ENCODE measurements at places on chromosomes 1 and 21.

- no peak for DNase-seq
These were observed 2.3 kb downstream of the TNNI1 start for GRCh38 chr1:201419256-201419655.

- DNase-seq: no peak
These were observed 188.5 kb downstream of the TM2D1 start for GRCh38 chr1:61536174-61537108.

GRCh38 chr1:69567652-69568420 lies at the start of gene LRRC7:
Gene LRRC7, plus strand, starts transcription at chr1:69567922. Its CDS starts 718 bp downstream, at chr1:69568640.
- DNase-seq: no peak

- DNase-seq: no peak
These were observed 738 bp upstream of the TRIM11 start for GRCh38 chr1:228407106-228408040.

- DNase-seq: no peak
These were observed 165.1 kb downstream of the DAB1 start for GRCh38 chr1:57258557-57259325.

DNA sequence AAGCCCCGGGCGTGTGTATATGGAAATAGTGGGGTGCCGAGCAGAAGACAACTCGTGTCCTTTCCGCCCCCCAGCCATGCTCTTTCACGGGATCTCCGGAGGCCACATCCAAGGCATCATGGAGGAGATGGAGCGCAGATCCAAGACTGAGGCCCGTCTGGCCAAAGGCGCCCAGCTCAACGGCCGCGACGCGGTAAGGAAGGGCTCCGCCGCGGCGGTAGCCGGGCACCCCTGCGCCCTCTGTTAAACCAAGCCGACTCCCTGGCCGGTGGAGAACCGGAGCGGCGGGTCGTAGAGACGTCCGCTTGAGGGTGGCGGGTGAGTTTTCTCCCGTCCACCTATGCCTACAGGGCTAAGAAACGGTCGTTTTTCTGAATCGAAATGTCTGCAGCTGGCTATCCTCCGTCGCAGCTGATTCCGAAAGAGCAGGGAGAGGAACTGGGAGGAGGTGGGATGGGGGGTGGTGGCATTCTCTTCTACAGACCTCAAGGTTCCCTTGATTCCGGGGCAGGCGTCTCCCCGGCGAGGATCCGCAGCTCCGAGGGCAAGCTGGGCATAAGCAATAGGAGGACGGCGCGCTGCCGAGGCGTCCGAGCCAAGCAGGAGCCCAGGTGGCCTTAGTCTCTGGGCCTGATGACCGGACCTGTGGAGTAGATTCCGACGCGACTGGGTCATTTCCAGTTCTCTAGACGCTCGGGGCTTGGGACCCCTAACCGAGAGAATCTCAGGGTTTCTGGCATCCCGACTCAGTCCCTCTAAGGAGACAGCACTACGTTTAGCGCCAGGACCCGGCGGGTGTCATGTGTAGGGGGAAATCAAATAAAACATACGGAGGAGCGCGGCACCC lies 856 bp downstream of the LHX9 start:
- no peak for DNase-seq

DNA sequence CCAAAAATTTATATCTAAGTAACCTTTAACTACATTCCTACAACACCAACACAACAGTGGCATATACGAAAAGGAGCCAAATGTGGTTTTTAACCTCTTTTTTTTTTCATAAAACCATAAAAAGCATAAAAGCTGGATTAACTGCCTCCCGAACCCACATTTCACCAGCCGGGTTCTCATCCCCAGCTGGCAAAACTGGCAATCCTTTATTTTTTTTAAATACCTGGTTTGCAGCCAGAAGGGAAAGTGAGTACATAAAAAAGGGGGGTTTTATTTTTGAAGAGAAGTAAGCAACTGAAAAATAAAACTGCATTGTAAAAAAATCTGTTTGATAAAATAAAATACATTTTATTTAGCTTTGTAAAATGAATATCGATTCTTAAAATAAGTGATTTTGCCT lies 295.4 kb downstream of the AKT3 start:
- DNase-seq: no peak

DNA sequence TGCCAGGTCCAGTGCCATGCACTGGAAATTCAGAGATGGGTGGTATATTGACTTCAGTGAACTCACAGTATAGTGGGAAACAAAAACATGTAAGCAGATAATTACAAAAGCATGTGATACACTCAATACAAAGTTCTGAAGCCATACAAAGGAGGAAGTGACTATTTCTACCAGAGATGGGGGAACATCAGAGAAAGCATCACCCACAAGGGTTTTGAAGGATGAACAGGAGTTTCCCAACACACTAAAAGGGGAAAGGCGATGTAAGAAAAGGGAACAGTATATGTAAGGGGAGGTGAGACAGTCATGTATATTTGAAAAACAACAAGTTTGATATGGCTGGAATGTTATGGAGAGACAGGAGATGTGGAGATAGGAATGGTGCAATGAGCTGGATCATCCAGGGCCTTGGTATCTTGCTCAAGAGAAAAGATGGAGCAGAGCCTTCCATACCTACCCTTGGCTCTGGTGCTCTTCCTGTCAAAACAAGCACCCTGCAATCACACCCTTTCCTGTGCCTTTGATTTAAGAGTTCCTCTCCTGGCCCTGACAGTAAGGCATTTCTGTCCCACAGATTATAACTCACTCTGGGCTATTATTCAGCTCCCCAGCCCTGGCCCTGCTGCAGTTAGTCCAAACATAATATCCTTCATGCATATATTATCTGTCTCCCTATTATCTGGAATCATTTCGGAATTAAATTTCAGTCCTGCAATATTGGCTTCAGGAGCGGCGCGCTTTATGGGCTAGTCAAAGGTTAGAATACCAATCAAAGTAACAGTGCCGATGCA lies 60.5 kb downstream of the DMAP1 start:
- DNase-seq: no peak

DNA sequence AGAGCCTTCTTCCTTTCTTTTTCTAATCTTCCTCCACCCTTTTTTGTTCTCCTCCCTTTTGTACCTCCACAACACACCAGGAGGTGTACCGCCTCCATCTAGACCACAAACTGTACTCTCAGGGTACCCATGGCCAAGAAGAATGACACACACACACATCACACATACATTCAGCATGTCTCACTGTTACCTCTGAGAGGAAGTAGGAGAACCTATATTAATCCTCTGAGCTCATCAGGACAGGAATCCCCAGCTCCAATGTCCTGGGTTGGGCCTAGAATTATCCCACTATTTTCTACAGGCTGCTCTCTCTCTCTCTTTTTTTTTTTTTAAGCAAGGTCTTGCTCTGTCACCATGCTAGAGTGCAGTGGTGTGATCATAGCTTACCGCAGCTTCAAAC lies 36.7 kb downstream of the ATP2B4 start:
- no peak for DNase-seq

DNA sequence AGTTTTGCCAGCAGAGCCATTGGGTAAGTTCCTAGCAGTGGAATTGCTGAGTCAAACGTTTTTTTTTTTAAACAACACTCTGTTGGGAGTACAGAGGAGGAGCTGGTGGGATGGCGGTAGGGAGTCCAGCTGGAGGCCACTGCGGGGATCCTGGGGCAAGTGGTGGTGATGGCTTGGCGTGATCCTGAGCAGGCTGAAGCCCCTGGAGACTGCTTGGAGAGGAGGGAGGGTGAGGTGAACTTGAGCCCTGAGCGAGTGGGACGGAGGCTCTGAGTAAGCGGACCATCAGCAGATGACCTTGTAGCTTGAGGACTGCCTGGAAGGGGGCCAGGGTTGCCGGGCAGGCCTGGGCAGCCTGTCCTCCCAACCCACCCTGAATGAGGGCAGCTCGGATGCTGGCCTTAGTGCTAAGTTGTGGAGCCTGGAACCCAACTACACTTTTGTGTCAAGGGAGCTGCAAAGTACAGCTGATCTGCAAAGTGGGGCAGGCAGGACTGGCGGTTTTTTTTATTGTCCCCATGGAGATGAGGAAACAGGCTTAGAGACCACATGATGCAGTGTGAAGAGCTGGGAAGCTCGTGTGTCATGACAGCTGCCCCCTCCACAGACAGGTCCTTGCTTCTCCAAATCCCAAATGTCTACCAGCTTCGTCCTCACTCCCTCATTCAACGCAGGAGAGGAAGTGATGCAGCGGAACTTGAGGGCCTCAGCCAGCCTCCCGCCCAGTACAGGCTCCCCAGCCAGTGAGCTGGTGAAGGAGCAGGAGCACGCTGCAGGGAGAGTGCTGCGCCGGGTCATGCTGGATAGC lies 20.2 kb downstream of the MRPL37 start:
- no peak for DNase-seq

- no peak for DNase-seq
These were observed 494 bp upstream of the PIP5K1A start for GRCh38 chr1:151197863-151198253.

- DNase-seq: no peak
These were observed 13.4 kb upstream of the PWP2 start for GRCh38 chr21:44093761-44094160.

DNA sequence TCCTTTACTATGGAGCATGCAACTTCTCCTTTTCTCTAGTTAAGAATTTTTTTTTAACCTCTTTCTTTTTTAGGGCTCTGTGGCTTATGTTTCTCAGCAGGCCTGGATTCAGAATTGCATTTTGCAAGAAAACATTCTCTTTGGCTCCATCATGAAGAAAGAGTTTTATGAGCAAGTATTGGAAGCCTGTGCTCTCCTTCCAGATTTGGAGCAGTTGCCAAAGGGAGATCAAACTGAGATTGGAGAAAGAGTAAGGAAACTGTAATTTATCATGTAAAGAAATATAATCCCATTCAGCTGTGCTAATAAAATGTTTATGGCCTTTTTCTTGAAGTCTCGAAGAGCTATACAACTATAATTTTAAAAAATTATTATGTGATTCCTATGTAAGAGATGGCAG lies 70.1 kb downstream of the HSPA13 start:
- no peak for DNase-seq

DNA sequence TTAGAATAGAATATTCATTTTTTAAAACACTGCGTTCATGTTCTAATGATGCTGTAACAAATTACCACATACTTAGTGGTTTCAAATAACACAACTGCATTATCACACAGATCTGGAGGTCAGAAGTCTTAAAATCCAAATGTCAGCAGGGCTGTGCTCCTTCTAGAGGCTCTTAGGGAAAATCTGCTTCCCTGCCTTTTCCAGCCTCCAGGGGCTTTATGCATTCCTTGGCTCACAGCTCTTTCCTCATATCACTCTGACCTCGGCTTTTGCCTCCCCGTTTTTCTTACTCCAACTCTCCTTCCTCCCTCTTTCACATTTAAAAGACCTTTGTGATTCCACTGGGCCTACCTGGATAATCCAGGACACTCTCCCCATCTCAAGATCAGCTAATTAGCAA lies 18.6 kb upstream of the FMN2 start:
- no peak for DNase-seq

GRCh38 chr1:85450832-85451231 lies 14.1 kb downstream of the DDAH1 start:
- DNase-seq: no peak

All from activated T-helper 1 cell treated with Interleukin-2 at 50 U/mL for 16 hours (primary cell).